ENCODE measurements at places on chromosomes 13 and 19. TPM values are rescaled to one million over a fixed set of nuclear protein-coding genes. Genes with fewer than 3 reads are reported as not detected.
A peak's percentile ranks its signal among the peaks of the same experiment; 100 is the strongest.

The PEAK3 gene
- 0.09 TPM for total RNA-seq

- no peak for DNase-seq
Observed at GRCh38 chr19:49110567-49110966, 3.6 kb upstream of the LIN7B start.

GRCh38 chr13:96769874-96770273, 224.4 kb downstream of the OXGR1 start:
- DNase-seq, result no peak

- DNase-seq, result no peak
Observed at GRCh38 chr13:109734002-109734785, 52.2 kb downstream of the IRS2 start.

The IGFL1 gene
- total RNA-seq, result not detected

- no peak for DNase-seq
Observed at GRCh38 chr19:1217366-1217765, 11.8 kb downstream of the STK11 start.

DNA sequence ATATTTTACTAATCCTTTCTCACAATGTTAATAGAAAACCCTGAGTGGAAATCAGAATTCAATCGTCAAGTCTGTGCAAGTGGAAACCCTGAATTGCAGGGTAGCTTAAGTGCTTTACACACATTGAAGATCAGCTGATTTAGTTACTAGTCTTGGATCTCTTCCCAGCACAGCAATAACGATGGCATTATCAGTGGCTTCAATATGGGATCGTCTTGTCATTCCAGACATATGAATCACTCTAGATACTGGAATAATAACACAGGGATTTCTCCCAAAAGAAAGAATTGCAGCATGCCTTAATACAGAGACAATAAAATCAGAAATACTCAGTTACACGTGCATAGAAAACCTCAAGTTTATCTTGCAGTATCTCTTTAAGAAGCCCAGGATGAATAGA, 12.6 kb upstream of the METTL21C start:
- DNase-seq, result no peak

GRCh38 chr19:33713194-33713593, 83.5 kb upstream of the KCTD15 start:
- DNase-seq, result no peak

DNA sequence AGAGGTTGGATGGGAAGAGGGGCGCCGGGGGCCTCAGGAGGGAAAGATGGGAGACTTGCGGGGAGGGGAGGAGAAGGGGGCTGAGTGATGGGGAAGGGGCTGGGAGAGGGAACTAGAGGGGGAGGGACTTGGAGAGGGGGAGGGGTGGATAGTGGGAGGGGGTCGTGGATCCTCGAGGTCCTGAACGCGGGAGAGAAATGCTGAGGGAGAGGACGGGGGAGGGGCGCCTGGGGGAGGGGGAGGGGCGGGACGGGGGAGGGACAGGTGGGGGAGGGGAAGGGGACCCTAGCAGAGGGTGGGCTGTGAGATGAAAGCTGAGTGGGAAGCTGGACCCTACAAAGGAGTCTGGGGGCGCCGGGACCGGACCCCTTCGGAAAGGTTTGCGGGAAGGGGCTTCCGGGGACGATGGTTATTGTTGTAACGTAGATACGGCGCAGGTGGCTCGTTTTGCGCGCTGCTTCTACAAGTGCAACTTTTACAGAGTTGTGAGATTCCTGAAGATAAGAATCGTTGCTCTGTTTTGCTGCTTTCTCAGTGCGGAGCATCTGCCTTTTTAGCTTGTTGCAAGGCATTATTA, 418 bp downstream of the ZNF444 start:
- DNase-seq, result peak; percentile 35

DNA sequence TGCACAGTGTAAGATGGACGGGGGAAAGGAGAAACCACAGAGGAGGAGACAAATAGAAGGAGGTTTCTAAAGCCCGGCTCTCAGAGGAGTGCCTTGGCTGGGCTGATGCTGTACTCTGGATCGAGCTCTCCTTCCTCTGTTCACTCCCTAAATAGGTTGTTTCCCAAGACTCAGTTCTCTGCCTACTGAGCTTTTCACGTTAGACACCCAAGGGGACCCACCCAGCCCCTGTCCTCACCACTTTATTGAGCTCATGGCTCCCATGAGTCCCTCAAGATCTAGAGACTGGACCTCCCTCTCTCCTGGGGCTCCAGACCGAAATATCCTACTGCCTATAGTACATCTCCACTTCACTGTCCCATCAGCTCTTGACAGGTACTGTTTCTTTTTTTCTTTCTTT, 38.1 kb upstream of the GPR183 start:
- no peak for DNase-seq

DNA sequence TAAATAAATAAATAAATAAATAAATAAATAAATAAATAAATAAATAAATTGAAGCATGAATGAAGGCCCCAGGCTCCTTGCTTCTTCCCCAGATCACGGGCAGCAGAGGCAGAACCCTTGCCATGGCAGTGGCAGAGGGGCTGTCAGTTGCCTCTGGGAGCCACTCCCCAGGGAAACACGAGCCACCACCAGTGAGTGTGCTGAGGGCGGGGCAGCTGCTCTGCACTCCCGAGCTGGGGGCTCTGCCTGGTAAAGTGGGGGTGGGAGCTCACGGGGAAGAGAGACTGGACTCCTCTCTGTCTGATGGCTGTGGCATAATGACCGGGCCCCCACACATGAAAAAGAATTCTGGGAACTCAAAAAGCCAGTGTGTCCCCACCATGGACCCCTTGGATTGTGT, 7.8 kb downstream of the FCAR start:
- DNase-seq, result no peak

DNA sequence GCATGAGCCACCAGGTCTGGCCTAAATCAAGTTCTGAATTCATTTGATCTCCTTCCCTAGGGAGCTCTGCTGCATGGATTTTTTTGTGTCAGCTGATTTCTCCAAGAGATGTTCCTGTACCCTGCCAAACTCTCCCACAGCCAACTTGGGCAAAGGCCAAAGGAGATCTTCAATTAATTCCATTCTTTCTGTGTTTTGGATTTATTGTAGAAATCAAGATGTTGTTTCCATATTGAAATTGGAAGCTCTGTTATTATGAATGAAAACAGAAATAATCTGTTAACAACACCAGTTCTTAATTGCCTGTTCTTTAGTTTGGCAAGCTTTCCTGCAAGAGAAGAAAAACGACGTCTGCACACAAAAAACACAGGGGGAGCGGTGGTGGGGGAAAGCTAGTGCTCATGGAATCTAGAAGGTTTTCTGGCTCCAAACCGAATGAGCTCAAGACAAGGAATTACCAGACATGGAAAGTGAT, 86.5 kb upstream of the ABCC4 start:
- no peak for DNase-seq

GRCh38 chr19:46798713-46799112, 10.3 kb upstream of the SLC1A5 start:
- no peak for DNase-seq

- no peak for DNase-seq
Observed at GRCh38 chr13:45704211-45704739, 2.2 kb downstream of the CBY2 start.

DNA sequence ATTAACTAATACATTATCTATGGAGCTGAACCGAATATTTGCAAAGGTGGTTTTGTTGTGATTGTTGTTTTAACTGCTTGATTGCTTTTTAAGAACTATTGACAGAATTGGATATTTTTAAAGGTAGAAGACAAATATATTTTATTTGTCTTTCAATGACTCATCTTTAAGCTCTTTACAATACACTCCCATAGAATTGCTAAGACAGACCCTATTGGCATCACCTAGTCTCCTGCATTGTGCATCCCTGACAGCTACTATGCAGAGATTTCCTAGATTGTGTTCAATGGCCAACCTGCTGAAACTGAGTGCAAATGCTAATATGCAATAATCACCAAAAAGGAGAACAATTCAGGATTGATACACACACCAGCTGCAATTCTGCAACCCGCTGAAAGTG, 19.7 kb upstream of the SCEL start:
- DNase-seq, result no peak

The NTF4 gene
- not detected for total RNA-seq

DNA sequence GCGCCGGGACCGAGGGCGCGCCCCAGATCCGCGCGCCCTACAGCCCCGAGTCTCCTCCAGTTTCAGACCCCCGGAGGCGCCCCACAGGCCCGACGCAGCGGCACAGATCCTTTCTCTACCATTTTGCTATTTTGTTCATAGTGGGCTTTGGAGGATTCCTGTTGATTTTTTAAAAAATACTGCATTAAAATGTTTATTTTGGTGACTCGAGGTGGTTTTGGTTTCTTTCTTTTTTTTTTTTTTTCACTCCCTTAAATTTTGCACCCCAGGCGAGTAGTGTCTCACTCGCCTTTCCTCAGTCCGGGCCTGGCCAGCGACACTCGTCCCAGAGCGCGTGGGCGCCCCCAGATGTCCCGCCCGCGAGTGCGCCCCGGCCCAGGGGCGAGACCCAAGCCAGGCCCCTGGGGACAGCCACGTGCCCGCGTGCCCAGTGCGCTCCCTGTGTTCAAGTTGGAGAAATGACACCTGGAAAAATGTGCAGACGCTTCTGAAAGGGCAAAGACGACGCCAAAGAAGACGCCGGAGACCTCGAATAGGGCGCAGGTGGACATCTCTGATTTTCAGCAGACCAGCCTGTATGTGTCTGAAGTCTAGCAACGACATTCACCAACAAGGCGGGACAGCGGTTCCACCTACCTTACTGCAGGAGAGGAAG, 471 bp upstream of the INSR start:
- DNase-seq, result peak; percentile 37

The SYNGR4 gene
- 0.34 TPM for total RNA-seq

The KRTDAP gene
- not detected for total RNA-seq

The KCTD15 gene
- 7.3 TPM for total RNA-seq

- no peak for DNase-seq
Observed at GRCh38 chr13:30340331-30341250, 33.2 kb upstream of the KATNAL1 start.

DNA sequence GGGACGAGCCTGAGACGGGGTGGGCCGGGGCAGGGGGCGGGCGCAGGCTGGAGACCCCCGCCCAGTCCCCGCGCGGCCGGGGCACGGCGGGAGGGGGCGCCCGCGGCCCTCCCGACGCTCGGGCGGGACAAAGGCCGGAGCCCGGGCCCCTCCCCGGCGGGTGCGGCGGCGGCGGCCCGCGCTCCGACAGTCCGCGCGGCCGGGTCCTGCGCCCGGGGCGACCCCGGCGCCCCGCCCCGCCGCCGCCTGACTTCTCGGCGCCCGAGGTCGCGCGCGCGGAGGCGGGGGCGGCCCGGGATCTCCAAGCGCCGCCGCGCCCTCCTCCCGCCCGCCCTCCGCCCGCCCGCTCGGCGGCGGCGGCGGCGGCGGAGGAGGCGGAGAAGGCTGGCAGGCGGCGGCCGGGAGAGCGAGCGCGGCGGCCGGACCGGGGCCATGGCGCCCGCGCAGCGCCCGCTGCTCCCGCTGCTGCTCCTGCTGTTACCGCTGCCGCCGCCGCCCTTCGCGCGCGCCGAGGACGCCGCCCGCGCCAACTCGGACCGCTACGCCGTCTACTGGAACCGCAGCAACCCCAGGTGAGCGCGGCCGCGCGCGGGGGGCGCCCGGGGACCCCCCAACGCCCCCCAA, at the start of gene EFNA2:
TSS of gene EFNA2 (plus strand) at position 137 of the 624 bp plus-strand sequence. CDS start at position 433, 296 bp downstream.
- no peak for DNase-seq

The AKT1S1 gene
- 36.6 TPM for total RNA-seq

- DNase-seq, result no peak
Observed at GRCh38 chr13:22091222-22091970, 420.5 kb downstream of the FGF9 start.

The ZNF253 gene
- 23.8 TPM for total RNA-seq

The CFD gene
- 3.1 TPM for total RNA-seq

The ZNF850 gene
- total RNA-seq, result 10.4 TPM

The SHC2 gene
- 2.5 TPM for total RNA-seq

The ZNF470 gene
- total RNA-seq, result 4.0 TPM

The COG6 gene
- total RNA-seq, result 33.0 TPM

DNA sequence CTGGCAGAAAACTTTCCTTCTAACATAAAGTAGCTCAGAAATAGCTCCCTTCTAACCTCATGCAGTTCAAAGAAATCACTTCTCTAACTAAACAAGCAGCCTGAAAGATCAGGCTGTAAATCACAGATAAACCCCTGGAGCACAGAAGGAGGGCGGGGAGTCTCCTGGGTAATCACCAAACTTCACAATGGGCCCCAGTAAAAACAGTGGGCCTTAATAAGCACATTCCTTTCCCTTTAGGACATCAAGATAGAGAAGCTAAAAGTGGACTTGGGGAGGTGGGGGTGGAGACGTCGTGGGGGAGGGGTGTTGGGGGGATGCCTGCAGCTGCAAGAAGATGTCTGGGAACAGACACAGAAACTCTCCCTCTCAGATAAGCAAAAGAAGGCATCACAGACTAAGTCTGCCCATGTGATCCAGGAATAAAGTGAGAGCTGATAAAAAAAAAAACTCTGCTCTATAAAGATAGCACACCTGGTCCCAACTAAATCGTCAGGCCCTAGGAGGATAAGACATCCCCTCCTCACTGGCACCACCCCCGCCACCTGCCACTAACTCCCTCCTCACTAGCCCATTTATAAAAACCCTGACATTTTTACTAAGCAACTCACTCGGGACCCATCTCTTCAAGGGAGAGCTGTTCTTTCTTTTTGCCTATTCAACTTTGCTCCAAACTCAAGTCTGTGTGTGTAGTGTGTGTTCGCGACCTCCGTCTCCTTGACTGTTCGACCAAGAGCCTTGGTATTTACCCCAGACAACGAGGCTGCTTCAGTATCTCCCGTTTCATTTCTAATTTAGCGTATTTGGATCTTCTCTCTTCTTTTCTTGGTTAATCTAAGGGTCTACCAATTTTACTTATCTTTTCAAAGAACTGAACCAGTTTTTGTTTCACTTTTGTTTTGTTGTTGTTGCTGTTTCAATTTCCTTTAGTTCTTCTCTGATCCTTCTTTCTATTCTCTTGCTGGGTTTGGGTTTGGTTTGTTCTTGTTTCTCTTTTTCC, 31.7 kb downstream of the DNAJC15 start:
- DNase-seq, result peak; percentile 12

The DOCK6 gene
- 9.1 TPM for total RNA-seq

The GFY gene
- not detected for total RNA-seq

GRCh38 chr13:50711131-50711815, 132.2 kb downstream of the DLEU7 start:
- no peak for DNase-seq

- no peak for DNase-seq
Observed at GRCh38 chr19:18742838-18743783, 48.0 kb downstream of the COMP start.

The ACTN4 gene
- total RNA-seq, result 227 TPM

DNA sequence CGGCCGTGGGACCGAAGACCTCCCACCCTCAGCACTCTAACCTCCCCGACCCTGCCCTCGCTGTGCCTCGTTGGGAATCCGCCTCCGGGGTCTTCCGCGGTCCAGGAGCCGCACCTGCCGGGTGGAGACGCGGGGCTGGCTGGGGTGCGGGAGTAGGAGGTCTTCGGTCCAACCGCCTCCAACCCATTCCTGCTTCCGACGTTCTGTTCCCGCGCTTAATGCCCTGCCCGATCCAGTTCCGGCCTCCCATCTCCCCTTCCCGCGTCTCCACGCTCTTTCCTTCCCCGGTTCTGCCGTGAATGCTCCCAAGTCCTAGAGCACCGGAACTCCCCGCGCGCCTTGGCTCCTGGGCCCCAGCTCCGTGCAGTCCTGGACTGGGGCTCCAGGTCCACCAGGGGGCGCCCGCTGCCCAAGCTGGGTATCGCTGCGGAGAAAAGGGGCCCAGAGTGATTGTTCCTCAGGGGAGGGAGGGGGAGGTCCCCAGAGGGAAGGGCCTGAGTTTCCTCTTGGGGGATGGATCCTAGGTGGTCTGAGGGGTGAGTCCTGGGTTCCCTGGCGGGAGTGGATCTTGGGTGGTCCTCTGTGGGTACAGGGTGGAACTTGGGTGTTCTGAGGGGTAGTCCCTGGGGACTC, 14.1 kb upstream of the TNFSF9 start:
- peak; percentile 94 for DNase-seq

GRCh38 chr13:28012896-28013295, 24.4 kb upstream of the URAD start:
- DNase-seq, result no peak

- no peak for DNase-seq
Observed at GRCh38 chr13:82220641-82221040, 1661.6 kb downstream of the SLITRK1 start.
